ENCODE measurements at places on chromosomes 1 and 21. TPM values are rescaled to one million over a fixed set of nuclear protein-coding genes. Genes with fewer than 3 reads are reported as not detected.

- DNase-seq, result no peak
Observed at GRCh38 chr1:107804741-107805140, 160.2 kb downstream of the VAV3 start.

DNA sequence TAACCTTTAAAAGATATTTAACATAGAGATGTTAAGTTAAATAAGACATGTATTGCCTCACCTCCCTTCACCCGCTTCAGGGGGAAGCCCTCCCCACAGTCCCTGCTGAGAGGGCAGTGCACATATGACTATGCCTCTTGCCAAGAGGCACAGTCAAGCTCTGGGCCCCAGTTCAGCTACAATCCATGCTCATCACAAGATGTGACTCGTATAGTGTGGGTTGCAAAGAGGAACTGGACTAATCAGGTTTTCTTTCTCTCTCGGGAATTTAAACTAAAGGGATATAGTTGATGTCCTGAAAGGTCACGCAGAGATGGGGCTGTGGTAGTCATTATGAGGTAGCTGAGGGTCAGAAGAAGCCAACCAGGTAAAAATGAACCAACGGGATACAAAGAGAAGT is 35.6 kb downstream of the LYST start:
- peak; percentile 77 for DNase-seq

The TTC39A gene
- 0.50 TPM for total RNA-seq

DNA sequence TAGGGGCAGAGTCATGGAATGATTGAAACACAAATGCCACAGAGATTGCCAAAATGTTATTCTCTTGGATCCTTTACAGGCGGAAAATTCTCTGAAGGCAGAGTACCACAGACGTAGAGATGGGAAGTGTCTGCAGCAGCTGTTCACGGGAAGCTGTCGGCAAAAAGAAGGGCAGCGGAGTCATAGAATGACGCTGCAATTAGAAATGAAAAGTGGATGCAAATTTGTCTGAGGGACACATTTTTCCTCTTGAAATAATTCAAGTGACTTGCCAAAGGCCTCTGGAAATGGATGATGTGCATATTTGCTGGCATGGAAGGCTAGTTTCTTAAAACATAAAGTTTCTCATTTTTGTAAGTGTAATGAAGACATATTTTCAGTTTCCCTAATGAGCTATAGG is 77.5 kb upstream of the PLD5 start:
- DNase-seq, result no peak

The FAM229A gene
- total RNA-seq, result 5.5 TPM

The PIK3R3 gene
- 1.4 TPM for total RNA-seq

The NR0B2 gene
- total RNA-seq, result not detected

The TP73 gene
- 0.68 TPM for total RNA-seq

GRCh38 chr21:34018185-34018584 is 55.2 kb upstream of the MRPS6 start:
- DNase-seq, result no peak

The CFAP74 gene
- total RNA-seq, result 0.41 TPM

GRCh38 chr1:237877631-237878030 is 13.1 kb downstream of the ZP4 start:
- no peak for DNase-seq

DNA sequence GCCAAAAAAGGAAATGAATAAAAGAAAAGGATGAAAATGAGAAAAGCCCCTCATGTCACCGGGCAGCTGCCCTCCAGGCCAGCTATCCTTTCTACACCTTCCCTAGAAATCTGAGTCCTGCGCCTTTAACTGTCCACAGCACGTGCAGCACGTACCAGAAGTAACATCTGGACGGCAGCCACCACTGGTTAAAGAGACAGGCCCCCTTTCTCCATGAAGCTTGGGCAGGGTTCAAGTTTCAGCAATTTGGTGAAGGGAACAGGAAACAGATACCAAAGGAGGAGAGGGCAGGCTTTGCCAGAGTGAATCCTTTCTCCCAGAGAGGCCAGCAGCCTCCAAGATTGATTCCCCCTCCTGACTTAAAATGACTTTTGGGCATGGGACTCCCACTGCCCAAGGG is 3.6 kb upstream of the KIAA2013 start:
- peak; percentile 58 for DNase-seq

DNA sequence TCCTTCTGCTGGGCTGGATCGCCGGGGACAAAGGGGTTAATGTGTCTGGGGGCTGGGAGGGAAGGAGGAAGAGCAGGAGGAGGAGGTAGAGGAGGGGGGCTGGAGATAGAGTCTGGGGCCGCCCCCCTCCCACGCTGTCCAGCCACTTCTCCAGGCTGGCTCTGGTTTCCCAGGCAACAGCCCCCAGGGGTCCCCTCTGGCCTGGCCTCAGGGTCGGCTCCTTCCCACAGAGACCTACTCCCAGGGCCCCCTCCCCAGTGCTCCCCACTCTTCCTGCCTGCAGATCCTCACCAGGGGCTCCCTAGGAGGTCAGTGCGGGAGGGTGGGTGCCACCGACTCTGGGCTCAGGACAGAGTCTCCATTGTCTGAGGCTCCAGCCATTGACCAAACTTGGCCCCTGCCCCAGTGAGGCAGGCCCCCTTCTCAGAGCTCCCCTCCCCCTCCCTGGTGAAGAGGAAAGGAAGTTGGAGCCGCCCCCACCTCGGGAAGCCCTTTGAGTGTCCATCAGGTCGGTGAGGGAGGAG is 34.1 kb downstream of the ARHGEF10L start:
- no peak for DNase-seq

DNA sequence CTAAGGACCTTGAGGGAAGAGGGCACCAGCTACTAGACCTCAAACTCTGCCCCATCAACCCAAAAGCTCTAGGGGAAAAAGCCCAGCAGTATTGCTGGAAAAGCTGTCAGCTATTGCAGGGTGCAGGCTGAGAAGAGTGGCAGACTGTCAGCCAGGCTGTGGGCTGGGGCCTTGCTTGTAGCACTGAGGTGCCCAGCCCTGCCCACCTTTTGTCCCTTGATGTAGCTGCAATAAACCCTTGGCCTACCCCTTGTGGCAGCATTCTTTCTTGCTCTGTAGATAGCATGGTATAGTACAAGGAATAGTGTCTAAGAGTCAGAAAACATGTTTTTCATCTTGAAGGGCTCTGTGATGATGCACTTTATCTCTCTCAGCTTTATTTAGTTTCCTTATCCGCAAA is 39.4 kb downstream of the CDC14A start:
- DNase-seq, result peak; percentile 53

- peak; percentile 99 for DNase-seq
Observed at GRCh38 chr1:228109073-228109961, at the start of gene MRPL55. MRPL55 (minus strand) TSS chr1:228109299; CDS start chr1:228108260, 1,039 bp downstream.

GRCh38 chr1:232684371-232685105 is 54.6 kb upstream of the SIPA1L2 start:
- DNase-seq, result no peak

DNA sequence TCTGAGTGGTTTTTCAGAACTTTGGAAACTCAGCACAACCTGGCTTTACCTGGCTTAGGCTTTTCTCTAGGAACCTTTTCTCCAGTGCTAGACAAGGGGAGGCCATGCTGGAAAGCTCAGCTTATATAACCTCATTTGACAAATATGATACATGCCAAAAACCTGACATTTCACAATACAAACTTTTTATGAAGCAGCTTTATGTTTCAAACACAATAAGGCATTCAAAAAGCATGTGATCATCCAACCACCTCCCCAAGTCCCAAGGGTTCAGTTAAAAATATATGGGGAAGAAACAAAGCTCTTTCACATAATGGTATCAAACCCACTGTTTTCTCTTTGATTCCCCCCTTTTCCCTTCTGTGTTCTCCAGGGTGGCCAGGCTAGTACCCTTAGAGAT is 63.7 kb downstream of the ZC3H11B start:
- DNase-seq, result no peak

The TRIM17 gene
- total RNA-seq, result 2.7 TPM

The AADACL3 gene
- not detected for total RNA-seq

All from activated CD8-positive, alpha-beta T cell treated with anti-CD3 and anti-CD28 coated beads for 36 hours (primary cell).